ENCODE measurements at places on chromosomes 3 and 15. TPM values are rescaled to one million over a fixed set of nuclear protein-coding genes. Genes with fewer than 3 reads are reported as not detected.

GRCh38 chr3:65024148-65024547 lies 336.3 kb upstream of the ADAMTS9 start:
- no peak overlapping the region for H3K4me3 ChIP-seq
- DNase-seq: no peak
- no peaks in the 10 kb centered on the region for H3K4me1 ChIP-seq
- no peaks in the 10 kb centered on the region for H3K27me3 ChIP-seq
- no peak overlapping the region for H3K27ac ChIP-seq

- H3K4me3 ChIP-seq: no peak overlapping the region
- no peak overlapping the region for H3K27ac ChIP-seq
- H3K27me3 ChIP-seq: no peaks in the 10 kb centered on the region
- H3K36me3 ChIP-seq: no peaks in the 10 kb centered on the region
These were observed 234.8 kb upstream of the GADL1 start for GRCh38 chr3:31129241-31129640.

- DNase-seq: peak; percentile 81
- no peaks in the 10 kb centered on the region for H3K27me3 ChIP-seq
- peaks cover 5% of the 10 kb centered on the region for H3K36me3 ChIP-seq
- H3K4me3 ChIP-seq: peak overlapping the region; percentile 64
These were observed 146.2 kb downstream of the KLF13 start for GRCh38 chr15:31472636-31473384.

The SMARCC1 gene
- 84.5 TPM for total RNA-seq

DNA sequence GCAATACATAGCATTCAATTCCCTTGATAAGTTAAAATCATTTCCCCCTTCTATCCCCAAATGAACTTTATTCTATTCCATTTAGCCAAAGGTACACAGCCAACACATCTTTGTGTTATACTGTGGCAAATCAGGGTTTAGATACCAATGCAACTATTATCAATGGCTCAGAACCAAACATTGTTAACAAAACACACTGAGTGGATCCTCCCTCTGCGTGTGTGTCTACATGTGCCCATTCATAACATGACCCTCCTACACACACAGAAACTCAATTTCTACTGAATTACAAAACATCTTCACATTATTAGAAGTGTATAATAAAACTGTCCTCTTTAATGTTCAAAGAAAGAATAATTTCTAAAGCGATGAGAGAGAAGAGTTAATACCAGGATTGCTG lies 1.3 kb downstream of the TTBK2 start:
- H3K4me3 ChIP-seq: peak overlapping the region; percentile 98
- no peak overlapping the region for H3K27ac ChIP-seq
- no peak for DNase-seq
- H3K36me3 ChIP-seq: peaks cover 2% of the 10 kb centered on the region
- no peaks in the 10 kb centered on the region for H3K27me3 ChIP-seq
- H3K4me1 ChIP-seq: peaks cover 31% of the 10 kb centered on the region

The FANCD2OS gene
- total RNA-seq: not detected

DNA sequence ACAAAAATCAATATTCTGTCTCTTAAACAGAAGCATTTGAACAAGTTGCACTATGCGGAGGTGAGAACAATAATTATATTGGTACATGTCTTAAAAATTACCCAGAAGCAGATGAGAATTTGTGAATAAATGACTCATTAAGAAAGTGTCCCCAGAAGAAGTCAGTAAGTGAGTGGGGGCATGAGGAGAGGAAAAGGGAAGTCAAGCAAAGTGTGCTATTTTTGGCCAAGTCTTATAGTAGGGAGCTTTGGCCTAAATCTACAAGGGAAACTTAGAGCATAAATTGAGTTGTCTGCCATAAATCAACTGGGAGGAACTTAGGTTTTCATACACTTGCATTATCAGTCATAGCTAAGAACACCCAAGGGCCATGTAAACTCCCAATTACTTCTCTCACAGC lies 86.9 kb upstream of the SATB1 start:
- H3K27me3 ChIP-seq: no peaks in the 10 kb centered on the region
- no peak overlapping the region for H3K4me3 ChIP-seq
- peaks cover 18% of the 10 kb centered on the region for H3K4me1 ChIP-seq
- H3K27ac ChIP-seq: no peak overlapping the region
- DNase-seq: no peak
- peaks cover 2% of the 10 kb centered on the region for H3K36me3 ChIP-seq

DNA sequence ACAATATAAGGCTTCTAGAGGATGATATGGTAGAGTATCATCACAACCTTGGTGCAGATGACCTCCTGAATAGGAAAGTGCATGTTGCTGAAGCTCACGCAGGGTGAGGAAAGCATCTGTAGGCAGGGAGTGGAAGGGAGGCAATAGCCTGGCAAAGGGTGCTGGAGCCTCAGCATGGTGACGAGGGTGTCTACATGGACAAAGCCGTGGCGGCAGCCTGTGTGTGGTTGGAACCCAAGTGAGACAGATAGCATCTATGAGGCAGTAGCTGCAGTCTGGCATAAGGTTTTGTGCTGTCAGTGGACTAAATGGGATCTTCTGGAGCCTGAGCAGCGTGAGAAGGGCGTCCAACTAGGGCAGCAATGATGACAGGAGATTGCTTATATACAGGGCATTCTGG lies 132.5 kb downstream of the DLG1 start:
- no peaks in the 10 kb centered on the region for H3K27me3 ChIP-seq
- no peak for DNase-seq
- peaks cover 6% of the 10 kb centered on the region for H3K4me1 ChIP-seq
- H3K27ac ChIP-seq: no peak overlapping the region
- H3K4me3 ChIP-seq: no peak overlapping the region

The CORO2B gene
- not detected for total RNA-seq

DNA sequence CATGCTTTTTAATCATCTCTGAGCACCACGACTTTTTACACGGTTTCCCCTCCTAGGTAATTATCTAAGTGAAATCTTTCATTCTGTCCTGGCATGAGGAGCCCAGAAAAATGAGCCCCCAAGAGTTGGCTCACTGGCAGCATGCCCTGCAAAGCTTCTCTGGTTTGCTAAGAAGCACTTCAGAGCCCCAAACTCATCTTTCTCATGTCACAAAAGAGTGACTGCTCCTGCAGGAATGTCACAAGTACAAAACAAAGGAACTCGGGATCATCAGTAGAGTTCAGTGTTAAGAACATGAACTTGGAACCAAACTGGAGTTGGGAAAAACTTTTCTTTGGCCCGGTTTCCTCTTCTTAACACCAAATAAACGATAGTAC lies 123.9 kb downstream of the FOXB1 start:
- no peak for DNase-seq
- H3K27ac ChIP-seq: peak overlapping the region; percentile 56
- H3K4me3 ChIP-seq: peak overlapping the region; percentile 59
- no peaks in the 10 kb centered on the region for H3K36me3 ChIP-seq

GRCh38 chr15:49215768-49216739 lies 46.0 kb downstream of the GALK2 start:
- H3K27ac ChIP-seq: no peak overlapping the region
- H3K36me3 ChIP-seq: peaks cover 41% of the 10 kb centered on the region
- H3K4me1 ChIP-seq: peaks cover 10% of the 10 kb centered on the region
- no peak overlapping the region for H3K4me3 ChIP-seq
- no peaks in the 10 kb centered on the region for H3K27me3 ChIP-seq

The ECE2 gene
- total RNA-seq: not detected

DNA sequence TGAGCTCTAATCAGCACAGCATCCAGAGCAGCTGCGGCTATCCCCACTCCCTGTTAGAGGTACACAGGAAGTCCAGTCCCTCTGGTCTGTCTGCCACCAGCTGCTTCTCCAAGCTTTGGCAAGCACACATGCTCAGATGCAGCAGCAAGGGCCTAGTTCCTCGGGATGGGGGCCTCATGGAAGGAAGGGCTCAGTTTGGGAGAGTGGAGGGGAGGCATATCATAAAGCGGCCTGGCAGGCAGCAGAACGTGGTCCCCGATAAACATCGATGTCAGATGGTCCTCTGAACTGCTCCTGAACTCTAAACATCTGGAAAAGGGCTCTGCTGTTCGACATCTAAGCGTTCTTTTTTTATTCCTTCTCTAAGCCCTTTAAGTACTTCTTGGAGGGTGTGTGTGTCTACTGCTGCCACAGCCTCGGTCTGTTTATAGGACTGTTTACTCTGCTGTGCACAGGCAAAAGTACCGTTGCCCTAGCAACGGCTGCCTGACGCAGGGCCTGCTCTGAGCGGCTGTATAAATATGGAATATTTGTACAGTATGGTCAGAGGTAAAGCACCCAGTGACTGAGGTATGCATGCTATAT lies 74.6 kb downstream of the PRICKLE2 start:
- peaks cover 13% of the 10 kb centered on the region for H3K27me3 ChIP-seq
- H3K4me1 ChIP-seq: no peaks in the 10 kb centered on the region
- H3K27ac ChIP-seq: no peak overlapping the region
- no peaks in the 10 kb centered on the region for H3K36me3 ChIP-seq
- H3K4me3 ChIP-seq: no peak overlapping the region

DNA sequence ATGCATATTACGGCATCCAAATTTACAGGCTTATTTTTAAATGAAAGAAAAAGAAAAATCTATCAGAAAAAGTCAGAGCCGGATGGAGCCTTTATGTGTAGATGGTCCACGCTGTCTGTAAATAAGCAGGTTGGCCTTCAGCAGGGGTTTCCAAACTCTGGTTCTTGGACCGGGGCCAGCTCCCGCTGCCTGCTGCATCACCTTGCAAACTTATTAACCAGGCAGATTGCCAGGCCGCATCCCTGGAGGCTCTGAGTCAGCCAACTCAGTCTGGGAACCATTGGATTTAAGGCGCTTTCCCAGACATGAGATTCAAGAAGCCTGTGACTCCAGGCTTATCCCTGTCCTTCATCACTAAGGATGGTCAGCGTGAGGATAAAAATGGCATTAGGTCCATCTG lies 212.4 kb downstream of the OPA1 start:
- no peaks in the 10 kb centered on the region for H3K36me3 ChIP-seq
- H3K27ac ChIP-seq: no peak overlapping the region

The RTP3 gene
- total RNA-seq: not detected

- no peaks in the 10 kb centered on the region for H3K4me1 ChIP-seq
- no peak overlapping the region for H3K4me3 ChIP-seq
- no peaks in the 10 kb centered on the region for H3K27me3 ChIP-seq
These were observed 26.9 kb upstream of the ZMAT3 start for GRCh38 chr3:179098388-179099077.

The TMC3 gene
- not detected for total RNA-seq

DNA sequence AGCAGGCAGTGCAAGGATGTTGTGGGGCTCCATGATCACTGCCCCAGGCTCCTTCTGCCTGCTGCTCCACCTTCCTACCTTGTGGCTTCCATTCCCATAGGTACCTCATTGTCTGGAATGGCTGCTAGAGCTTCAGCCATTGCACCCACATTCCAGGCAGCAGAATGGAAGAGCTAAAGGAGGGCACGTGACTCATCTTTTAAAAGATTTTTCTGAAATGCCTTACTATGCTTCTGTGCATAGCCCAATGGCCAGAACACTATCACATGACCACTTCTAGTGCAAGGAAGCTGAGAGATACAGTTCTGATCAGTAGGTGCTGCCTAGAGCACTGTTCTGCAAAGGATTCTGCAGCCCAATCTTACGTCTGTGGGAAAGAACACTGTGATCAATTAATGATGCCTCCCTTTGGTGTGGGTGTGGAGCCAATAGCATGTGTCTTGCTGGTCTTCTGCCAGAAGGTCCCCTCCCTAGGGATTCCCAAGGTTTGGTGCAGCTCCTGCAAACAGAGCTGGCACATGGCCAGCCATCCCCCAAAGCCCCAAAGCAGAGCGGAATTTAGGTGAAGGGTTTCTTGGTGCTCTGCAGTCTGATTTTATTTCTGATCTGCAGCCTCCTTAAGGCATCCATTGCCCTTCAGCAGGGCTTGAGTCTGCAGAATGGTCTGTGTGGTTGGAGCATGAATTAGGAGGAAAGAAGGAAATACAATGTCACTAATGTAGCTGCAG lies 34.4 kb downstream of the SPSB4 start:
- H3K4me1 ChIP-seq: no peaks in the 10 kb centered on the region
- H3K27me3 ChIP-seq: no peaks in the 10 kb centered on the region
- no peak overlapping the region for H3K27ac ChIP-seq
- no peaks in the 10 kb centered on the region for H3K36me3 ChIP-seq
- H3K4me3 ChIP-seq: no peak overlapping the region
- DNase-seq: no peak

GRCh38 chr3:37988931-37989525 lies 1.6 kb upstream of the VILL start:
- no peak overlapping the region for H3K27ac ChIP-seq
- H3K27me3 ChIP-seq: no peaks in the 10 kb centered on the region
- no peak overlapping the region for H3K4me3 ChIP-seq
- no peak for DNase-seq
- H3K36me3 ChIP-seq: no peaks in the 10 kb centered on the region
- peaks cover 6% of the 10 kb centered on the region for H3K4me1 ChIP-seq

DNA sequence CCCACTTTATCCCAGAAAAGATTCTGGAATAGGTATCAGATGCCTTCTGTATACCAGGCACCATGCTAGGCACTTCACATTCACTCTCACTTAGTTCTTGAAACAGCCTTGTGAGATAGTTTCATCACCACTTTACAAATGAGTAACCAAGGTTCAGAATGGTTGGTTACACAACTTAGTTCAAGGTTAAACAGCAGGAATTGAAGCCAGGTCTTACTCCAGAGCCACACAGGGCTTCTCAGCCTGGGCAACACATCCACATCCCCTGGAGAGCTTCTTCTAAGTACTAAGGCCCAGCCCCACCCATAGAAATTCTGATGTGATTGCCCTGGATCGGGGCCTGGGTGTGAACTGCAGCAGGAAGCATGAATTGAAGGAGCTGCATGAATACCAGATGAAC lies 18.6 kb downstream of the WHAMM start:
- H3K36me3 ChIP-seq: peaks cover 47% of the 10 kb centered on the region
- H3K27me3 ChIP-seq: no peaks in the 10 kb centered on the region
- no peak for DNase-seq
- H3K27ac ChIP-seq: no peak overlapping the region
- H3K4me3 ChIP-seq: no peak overlapping the region

DNA sequence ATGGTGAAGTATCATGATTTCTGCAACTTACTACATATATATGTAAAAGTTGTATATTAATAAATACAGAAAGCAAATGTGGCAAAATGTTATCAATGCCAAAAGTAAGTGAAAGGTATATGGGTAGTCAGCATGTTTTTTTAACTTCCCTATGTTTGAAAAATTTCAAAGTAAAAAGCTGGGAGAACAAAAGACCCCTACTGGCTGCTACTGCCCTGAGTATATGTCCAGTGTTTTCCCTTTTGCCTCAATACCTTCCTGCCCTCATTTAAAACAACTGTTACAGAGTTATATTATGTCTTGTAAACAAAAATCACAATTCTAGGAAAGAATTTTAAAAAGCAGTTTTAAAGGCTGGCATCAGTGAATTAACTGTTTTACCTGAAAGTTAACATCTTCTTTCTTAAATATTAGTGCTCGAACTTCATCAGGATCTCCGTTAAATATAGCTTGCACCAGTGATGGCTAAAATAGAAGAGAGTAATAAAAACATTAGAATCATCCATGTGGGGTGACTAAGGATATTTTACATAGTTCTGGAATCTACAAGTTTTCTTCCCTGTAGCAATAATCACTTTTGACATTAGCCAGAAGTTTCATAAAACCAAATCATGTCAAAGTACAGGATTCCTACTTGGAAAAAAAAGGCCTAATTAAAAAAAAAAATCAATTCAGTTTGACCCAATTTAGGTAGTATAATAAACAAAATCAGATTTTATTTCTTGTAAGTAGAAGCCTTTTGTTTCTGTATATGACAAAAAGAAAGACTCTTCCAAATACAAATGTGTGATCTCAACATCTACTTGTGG lies 2.7 kb downstream of the ANKRD28 start:
- no peak for DNase-seq
- H3K4me3 ChIP-seq: no peak overlapping the region
- peaks cover 50% of the 10 kb centered on the region for H3K4me1 ChIP-seq
- H3K27ac ChIP-seq: no peak overlapping the region
- no peaks in the 10 kb centered on the region for H3K27me3 ChIP-seq
